ENCODE measurements at places on chromosomes 1 and 21. TPM values are rescaled to one million over a fixed set of nuclear protein-coding genes. Genes with fewer than 3 reads are reported as not detected.

The ATF3 gene
- 5.1 TPM for polyA plus RNA-seq

DNA sequence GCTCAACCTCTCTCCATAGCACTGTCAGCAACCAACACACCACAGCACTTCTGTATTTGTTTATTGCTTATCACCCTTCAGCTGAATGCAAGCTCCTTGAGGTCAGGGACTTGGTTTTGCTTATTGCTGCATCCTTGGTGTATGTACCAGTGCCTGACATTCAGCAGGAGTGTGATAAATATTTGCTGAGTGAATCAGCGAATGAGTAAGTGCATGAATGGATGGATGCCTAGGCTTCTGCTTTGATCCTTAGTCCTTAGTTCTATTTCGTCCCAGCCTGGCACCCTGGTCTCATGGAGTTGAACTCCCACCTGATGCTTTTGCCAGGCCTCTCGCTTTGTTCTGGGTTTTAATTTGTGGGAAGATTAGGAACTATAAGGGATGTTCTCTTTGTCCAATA, 88.2 kb downstream of the ZSCAN20 start:
- H3K36me3 ChIP-seq = no peaks in the 10 kb centered on the region
- no peak overlapping the region for H3K4me3 ChIP-seq
- H3K27ac ChIP-seq = no peak overlapping the region
- H3K4me1 ChIP-seq = peaks cover 3% of the 10 kb centered on the region

- H3K27me3 ChIP-seq = no peaks in the 10 kb centered on the region
- H3K4me3 ChIP-seq = no peak overlapping the region
- no peak overlapping the region for H3K27ac ChIP-seq
Observed at GRCh38 chr1:109133815-109134214, 19.9 kb downstream of the ELAPOR1 start.

- H3K4me3 ChIP-seq = no peak overlapping the region
- H3K4me1 ChIP-seq = peaks cover 10% of the 10 kb centered on the region
- no peaks in the 10 kb centered on the region for H3K36me3 ChIP-seq
- no peaks in the 10 kb centered on the region for H3K27me3 ChIP-seq
- no peak for DNase-seq
Observed at GRCh38 chr1:8568837-8569236, 248.6 kb downstream of the RERE start.

DNA sequence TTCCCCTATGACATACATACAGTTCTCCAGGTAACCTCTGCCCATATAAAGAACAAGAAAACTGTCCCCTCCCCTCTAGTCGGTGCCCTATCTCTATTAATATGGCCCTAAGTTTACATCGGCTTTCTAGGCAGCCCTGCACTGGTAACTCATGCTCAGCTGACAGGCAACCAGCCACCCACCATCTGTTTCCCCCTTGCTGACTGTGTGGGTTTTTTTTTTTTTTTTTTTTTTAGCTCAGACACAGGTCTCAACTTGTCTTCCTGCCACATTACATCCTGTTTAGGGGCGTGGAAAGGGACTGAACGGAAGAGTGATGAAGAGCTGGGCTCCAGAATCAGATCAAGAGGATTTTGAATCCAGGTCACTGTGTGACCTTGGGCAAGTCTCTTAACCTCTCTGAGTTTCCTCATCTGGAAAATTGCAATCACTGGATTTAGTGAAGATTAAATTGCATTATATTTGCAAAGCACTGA, 14.0 kb downstream of the LAPTM5 start:
- H3K27ac ChIP-seq = no peak overlapping the region
- H3K36me3 ChIP-seq = no peaks in the 10 kb centered on the region
- H3K4me1 ChIP-seq = no peaks in the 10 kb centered on the region
- no peak for DNase-seq

The SLC45A1 gene
- 4.7 TPM for polyA plus RNA-seq

The DNAH14 gene
- 4.0 TPM for polyA plus RNA-seq

DNA sequence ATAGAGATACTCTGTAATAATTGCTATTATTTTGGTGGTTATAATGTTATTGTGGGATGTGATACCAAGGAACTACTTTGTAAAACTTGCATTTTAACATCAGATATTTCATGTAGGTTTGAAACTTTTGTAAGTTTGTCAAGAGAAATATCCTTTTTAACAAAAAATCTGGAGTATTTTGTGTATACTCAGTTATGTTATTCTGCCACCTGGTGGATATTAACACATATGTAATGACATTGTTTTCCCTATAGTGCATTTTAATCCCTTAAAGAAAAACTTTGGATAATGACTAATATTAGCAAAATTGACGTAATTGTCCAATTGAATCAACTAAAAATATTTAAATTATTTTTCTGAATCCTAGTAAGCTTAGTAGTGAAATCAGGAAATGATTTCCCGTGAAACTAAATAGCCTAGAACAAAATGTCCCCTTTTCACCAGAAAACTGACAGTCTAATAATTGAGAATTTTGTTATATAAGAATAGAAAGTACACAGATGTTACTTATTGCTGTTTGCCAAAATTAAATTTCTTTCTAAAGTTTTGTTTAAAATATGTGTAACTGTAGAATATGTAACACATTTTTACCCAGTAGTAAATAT, 39.6 kb downstream of the KCTD3 start:
- no peaks in the 10 kb centered on the region for H3K4me1 ChIP-seq
- no peak overlapping the region for H3K27ac ChIP-seq
- H3K4me3 ChIP-seq = no peak overlapping the region
- H3K27me3 ChIP-seq = no peaks in the 10 kb centered on the region
- DNase-seq = no peak
- no peaks in the 10 kb centered on the region for H3K36me3 ChIP-seq

All from ovary (tissue), 10 donors.